ENCODE measurements at places on chromosomes 3 and 15.

- DNase-seq, result no peak
Measured at GRCh38 chr3:118863731-118864322, 170.8 kb downstream of the IGSF11 start.

- no peak for DNase-seq
Measured at GRCh38 chr15:79640206-79640605, 208.1 kb downstream of the MINAR1 start.

DNA sequence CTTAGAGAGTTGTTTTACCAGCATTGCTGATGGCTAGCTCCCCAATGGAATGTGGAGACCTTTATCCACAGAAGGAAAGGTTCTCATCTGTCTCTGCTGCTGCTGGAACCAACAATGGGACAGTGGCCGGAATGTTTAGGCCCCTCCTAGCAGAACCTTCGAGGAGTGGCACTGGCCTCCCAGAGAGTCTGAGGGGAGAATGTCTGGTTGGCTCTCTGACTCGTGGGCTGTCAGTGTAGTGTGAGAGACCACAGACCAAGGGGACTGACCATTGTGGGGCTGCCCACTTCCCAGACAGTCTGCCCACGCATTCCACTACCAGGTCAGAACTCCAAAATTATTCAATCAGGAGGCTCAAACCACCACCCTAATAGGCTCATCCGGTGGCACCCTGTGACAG is 5.1 kb downstream of the RASL12 start:
- DNase-seq, result no peak

GRCh38 chr3:197088370-197088769 is 58.8 kb upstream of the MELTF start:
- DNase-seq, result no peak

DNA sequence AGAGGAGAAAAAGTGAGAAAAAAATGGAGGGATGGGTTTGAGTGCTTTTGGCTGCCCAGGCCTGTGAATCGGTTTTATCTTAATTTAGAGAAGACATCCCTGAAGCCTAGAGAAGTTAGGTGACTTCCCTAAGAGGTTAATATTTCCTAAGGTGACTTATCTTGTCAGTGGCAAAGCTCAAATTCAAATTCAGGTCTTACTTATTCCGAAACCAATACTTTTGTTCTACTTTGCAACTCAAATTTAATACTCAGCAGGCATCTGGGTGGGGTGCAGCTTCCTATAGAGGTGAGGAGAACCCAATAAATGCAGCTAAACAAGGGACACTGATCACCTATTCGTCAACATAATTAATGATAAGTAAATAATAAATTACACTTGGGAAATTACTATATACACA is 54.9 kb upstream of the MYRIP start:
- DNase-seq, result no peak

GRCh38 chr3:107740992-107741896 is 218.5 kb downstream of the BBX start:
- no peak for DNase-seq

- no peak for DNase-seq
Measured at GRCh38 chr15:32747921-32748342, 30.1 kb downstream of the GREM1 start.

DNA sequence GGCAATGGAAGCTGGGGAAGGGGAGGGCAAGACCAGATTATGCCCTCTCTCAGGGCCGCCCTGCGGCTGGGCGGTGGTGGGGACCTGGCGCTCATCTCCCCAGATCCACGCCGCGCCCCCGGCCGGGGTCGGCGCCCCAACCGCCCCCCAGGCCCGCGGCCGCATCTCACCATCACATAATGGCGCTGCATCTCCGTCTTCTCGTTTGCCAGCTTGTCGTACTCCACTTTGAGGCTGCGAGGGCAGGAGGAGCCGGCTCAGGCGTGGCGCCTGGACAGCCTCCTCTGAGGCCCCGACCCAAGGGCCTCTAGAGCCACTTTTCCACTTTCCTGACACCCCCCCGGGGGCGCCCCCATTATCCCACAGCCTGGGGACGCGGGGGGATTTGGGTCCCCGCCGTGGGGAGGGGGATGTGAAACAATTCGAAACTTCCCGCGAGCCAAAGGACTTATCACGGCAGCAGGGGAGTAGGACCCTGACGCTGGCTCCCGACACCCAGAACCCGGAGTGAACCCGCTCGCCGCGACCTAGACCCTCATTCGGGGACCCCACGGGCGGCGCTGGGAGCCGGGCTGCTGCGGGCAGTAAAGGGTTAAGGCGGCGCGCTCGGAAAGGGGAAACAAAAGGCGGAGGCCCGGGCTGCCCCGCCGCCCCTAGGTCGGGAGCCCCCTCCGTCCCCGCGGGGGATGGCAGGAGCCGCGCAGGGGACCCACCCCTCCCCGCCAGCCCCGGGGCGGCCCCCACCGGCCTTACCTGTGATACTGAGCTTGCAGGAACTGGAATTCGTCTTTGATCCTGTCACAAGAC is 2.1 kb downstream of the TLE3 start:
- no peak for DNase-seq

GRCh38 chr3:12644331-12644937 is 19.5 kb downstream of the RAF1 start:
- DNase-seq, result no peak

GRCh38 chr3:84772841-84773240 is 185.9 kb upstream of the CADM2 start:
- no peak for DNase-seq

DNA sequence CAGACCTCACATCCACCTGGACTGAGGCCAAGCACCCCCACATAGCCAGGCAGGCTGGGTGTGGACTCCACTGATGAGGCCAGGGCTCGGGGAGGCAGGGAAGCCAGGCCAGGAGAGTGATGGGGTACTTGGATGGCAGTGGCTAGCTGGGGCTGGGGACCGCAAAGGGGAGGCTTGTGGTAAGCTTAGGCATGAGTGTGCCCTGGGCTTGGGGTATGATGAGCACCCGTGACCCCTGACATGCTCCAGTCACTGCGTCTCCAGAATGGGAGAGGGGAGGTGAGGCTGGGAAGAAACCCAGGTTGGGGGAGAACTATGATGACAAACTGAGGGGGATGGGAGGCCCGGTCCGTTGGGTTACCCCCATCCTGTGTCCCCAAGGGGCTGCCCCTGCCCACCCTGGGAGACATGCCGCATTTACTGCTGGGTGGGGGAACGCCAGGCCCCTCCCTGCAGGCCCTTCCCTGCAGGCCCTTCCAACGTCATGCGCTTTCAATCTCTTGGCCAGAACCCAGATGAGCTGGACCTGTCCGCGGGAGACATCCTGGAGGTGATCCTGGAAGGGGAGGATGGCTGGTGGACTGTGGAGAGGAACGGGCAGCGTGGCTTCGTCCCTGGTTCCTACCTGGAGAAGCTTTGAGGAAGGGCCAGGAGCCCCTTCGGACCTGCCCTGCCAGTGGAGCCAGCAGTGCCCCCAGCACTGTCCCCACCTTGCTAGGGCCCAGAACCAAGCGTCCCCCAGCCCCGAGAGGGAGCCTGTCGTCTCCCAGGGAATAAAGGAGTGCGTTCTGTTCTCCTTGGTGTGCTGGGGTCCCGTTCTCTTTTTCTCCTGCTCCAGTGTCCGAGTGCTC is 34.1 kb downstream of the TSPAN3 start:
- no peak for DNase-seq

DNA sequence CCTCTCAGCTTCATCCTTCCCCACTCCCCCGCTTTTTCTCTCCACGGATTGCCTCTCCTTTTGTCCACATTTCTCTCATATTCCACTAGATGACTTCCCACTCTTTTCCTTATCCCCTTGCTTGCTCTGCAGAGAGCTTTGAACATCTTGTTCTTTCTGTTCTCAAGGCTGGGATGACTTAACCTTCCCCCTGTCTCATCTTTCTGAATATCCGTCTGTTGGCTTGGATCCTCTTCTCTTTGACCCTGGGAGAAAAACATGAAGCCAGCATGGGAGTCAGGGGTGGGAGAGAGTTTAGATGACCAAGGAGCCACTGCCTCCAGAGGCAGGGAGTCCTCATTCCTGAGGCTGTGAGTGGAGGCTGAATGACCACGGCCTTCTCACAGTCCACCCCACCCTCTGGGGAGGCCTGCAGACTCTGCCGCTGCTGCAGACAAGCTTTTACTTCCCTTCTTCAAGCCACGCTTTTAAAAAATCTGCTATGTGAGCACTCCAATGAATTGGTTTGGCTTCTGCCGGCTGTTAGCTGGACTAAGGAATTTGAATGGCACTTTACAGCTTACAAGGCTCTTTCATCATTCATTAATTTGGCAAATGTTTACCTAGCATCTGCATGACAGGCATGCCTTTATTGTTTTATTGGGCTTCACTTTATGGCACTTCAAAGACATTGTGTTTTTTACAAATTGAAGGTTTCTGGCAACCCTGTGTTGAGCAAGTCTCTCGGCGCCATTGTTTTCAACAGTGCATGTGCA is 111.6 kb upstream of the SLC6A6 start:
- no peak for DNase-seq

DNA sequence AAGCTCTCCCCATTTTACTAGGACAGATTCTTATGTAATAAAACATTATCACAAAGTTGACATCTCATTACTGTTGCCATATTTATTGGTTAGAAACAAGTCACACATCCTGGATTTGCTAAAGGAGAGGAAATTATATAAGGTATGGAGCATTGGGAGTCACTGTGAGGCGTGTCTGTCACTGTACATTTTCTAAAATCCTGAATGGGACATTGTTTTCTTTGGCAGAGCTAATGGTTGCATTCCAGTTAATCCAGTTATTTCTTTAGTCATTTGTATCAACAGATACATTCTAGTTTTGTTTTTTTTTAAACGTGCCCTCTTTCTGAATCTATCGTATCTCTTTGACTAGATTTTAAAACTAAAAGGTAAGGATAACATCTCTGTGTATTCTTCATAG is 70.2 kb upstream of the MITF start:
- DNase-seq, result no peak

DNA sequence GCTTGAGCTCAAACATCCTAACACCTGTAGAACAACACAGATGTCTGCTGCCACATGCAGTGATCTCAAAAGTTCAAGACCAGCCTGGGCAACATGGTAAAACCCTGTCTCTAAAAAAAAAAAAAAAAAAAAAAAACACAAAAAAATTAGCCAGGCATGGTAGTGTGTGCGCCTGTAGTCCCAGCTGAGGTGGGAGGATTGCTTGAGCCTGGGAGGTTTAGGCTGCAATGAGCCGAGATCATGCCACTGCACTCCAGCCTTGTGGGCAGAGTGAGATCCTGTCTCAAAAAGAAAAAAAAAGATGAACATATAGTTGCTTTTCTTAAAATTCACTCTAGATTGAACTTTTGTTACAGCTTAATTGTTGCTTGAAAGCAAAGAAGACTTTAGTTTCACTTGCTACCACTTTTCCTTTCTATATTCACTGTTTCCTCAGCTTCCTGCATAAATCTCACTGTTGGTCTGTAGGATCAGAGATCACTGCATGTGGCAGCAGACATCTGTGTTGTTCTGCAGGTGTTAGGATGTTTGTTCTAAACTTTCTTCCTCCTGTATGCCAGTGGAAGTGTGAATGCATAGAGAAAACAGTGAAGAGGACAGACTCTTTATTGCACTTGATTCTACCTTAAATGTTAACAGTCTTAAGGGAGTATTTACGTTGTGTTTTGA is 12.6 kb downstream of the RAB11A start:
- DNase-seq, result no peak

DNA sequence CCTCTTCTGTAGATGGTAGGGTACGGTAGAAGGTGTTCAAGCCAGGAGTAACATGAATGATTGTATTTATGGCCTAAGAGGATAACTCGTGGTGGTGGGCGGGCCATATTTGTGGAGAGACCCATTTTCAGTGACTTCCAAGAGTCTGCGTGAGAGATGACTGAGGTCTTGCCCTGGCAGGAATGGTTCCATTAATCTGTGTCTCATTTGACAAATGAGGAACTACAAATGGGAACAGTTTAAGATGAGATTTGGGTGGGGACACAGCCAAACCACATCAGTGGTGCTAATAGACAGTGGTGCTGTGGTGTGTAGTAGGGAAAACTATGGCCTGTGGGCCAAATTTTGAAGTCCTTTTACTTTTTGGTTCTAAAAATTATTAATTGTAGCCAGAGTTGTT is 47.1 kb downstream of the FLNB start:
- DNase-seq, result no peak

GRCh38 chr3:129378949-129379348 is 49.5 kb downstream of the EFCAB12 start:
- DNase-seq, result no peak

DNA sequence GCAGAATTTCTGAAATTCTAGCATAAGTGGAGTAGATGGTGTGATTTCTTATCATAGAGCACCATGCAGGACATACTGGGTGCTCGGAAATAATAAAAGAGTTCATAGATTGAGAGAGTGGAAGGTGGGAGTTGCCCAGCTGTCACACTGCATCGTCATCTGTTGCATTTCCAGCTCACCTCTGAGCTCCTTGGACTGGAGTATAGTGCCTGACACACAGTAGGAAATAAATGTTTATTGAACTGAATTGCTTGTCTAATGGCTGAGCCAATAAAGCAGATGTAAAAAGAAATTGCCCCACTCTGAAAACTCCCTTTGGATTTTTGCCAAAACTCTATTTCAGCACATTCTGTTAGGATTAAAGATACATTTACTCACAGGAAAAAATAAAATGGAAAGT is 108.9 kb upstream of the UBE2E1 start:
- DNase-seq, result no peak
